ENCODE measurements at places on chromosomes 12 and 14.

GRCh38 chr14:73760598-73761586, 46.7 kb upstream of the PNMA1 start:
- no peak for DNase-seq

DNA sequence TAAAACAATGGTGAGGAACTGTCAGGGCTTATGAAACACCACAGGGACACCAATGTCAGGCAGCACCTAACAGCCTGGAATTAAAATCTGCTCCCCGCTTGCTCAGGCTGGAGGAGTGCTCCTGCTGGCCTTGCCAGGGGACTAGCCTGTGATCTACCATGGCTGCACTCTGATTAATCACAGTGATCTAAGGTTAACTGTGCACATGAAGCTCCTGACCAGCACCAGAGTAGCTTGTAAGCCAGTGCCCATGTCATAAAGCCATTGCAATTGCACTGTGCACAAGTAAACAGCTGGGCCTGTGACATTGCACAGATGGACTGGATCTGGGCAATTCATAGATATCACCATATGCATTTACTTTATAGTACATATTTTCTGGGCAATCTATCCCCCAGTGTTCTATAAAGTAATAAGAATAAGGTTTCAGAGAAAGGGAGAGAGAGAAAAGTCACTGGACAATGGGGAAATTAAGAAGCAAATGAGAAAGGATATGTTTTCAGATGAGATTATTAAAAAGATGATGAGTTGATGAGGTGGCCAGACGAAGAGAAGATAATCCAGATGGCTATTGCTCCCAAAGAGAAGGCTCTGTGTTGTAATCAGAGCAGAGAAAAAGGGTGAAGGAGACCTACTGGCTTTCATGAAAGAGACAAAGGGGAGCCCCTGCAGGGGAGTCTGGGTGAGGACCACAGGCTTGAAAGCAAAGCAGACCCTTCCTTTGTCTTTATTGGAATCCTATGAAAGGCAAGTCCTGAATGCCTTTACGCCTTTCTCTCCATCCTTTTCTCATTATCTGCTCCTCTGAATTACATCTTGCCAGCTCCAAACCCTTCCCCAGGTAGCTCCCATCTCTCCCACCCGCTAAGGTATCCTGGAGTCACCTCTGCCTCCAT, 145.8 kb downstream of the SLC38A6 start:
- no peak for DNase-seq

GRCh38 chr12:113528606-113529293, 57.1 kb upstream of the LHX5 start:
- DNase-seq = no peak

GRCh38 chr14:49173765-49174373, 412.3 kb downstream of the RPS29 start:
- peak; percentile 57 for DNase-seq

DNA sequence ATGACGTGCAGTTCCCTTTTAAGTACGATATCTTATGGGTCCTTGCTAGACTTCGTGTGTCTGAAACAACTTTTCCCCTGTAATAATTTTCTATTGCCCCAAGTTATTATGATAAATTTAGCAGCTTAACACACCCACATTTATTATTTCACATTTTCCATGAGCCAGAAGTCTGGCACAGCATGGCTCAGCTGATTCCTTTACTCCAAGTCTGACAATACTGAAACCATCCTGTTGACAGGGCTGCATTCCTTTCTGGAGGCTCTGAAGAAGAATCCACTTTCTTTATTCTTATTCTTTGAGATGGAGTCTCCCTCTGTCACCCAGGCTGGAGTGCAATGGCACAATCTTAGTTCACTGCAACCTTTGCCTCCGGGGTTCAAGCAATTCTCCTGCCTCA, 80.9 kb downstream of the DENND5B start:
- no peak for DNase-seq

DNA sequence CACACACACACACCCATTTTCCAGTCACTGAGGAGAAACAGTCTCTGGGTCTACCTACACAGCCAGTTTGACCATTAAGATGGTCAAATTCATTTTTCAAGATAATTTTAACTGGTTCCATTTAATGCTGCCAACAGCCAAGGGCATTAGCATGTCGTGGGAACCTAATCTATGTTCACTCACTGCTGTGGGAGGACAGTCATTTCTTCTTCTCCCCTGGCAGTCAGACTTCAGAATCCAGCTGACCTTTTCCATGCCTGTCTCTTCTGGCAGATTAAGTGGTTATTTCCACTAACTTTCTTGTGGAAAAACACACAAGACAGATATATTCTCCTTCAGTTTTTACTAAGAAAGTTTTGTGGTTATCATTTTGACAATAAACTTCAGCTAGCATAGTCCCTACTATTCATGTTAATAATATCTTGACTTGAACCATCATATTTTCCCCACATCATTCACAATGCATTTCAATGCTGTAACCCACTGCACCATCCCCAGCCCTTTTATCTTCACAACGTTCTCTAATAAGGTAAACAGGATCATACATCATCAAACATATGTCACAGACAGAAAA, 82.2 kb downstream of the DAD1 start:
- DNase-seq = no peak

DNA sequence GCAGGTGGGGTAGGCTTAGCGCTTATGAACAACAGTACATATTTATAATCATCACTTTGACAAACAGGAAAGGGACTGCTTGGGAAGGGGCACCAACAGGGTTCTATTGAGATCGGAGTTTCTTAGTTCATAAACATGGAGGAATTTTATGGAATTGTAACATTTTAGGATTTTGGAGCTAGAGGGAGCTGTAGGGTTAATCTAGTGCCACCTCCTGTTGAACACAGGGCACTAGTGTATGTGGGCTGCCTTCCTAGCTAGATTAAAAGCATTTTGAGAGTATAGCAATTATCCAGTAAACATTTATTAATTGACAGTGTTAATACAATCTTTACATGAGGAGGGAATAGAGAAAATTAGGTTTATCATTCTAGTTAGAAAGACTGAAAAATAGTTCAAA, 23.1 kb upstream of the TBC1D30 start:
- DNase-seq = no peak
